ENCODE measurements at places on chromosomes 12 and 14. TPM values are rescaled to one million over a fixed set of nuclear protein-coding genes. Genes with fewer than 3 reads are reported as not detected.
A peak's percentile ranks its signal among the peaks of the same experiment; 100 is the strongest.

DNA sequence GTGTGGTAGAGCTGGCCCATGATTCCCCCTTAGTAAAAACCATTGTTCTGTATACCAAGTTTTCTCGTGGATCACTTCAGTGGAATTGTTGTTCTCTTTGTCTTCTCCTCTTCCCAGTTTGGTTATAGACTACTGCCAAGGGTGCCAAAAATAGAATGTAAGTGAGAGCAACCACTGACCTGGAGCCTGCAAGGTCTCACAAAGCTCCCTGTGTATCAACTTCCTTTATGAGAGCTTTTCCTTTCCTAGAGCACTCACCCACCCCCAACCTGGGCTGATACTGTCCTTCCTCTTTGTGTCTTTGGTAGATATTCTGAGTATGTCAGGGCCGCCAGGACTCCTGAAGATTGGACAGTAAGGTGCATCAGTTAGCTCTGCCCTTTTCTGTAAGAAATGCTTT, 101.0 kb downstream of the SCN8A start:
- DNase-seq = no peak

- peak; percentile 25 for DNase-seq
Measured at GRCh38 chr12:52195065-52195730, 3.4 kb upstream of the KRT80 start.

- DNase-seq = no peak
Measured at GRCh38 chr12:32785557-32785956, 29.9 kb upstream of the YARS2 start.

The STAB2 gene
- not detected for total RNA-seq

DNA sequence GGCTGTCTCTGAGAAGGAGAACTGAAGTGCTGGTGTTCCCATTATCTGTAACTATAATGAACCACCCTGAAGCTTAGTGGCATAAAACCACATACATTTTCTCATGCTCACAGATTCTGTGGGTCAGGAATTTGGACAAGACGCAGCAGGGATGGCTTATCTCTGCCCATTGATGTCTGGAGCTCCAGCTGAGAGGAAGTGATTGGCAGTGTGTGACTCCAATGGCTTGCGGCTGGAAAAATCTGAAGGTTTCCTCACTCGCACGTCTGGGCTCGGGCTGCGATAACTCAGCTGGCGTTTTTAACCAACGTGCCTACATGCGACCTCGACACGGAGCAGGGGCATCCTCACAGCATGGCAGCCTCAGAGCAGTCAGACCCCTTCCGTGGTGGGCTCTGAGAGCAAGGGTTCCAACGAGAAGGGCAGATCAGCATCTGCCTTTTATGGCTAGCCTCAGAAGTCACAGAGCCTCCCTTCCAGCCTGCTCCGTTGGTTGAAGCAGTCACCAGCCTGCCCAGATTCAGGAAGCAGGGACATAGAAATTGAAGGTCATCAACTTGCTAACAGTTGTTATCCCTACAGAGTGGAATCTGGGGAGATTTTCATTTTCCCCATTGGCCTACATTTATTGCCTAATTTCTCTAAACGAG, 143.3 kb upstream of the BCL2L14 start:
- DNase-seq = no peak

- peak; percentile 34 for DNase-seq
Measured at GRCh38 chr12:98416845-98417244, 98.5 kb upstream of the TMPO start.

DNA sequence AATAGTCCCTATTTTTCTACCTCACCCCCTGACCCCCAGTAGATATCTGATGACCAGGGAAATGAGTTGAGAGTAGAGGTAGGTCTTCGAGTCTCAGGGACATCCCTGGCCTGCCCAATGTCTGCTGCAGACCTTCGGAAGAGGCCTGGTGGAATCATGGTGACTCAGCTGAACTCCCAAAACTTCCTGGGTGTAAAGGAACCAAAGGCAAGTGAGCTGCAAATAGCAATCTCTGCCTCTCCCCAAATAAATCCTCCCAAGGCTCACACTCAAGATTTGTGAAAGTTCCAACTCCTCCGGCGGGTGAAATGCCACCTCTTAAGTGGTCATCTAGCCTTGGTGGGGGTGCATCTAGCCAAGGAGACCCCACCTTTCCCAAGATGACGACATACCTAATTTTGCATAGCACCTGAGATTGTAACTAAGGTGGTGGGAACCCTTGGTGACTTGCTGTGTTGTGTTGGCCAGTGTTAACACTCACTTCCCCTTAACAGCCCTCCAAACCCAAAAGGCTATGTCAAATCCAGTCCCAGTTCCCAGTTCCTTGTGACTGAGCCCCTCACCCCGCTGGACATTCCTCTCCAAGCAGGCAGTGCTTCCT, 6.3 kb downstream of the ZFP36L1 start:
- no peak for DNase-seq

GRCh38 chr12:93723568-93723930, 46.4 kb downstream of the CRADD start:
- DNase-seq = no peak

- DNase-seq = no peak
Measured at GRCh38 chr12:81811061-81811777, 52.1 kb upstream of the PPFIA2 start.

GRCh38 chr14:45705940-45706534, 453.0 kb upstream of the MIS18BP1 start:
- DNase-seq = no peak

DNA sequence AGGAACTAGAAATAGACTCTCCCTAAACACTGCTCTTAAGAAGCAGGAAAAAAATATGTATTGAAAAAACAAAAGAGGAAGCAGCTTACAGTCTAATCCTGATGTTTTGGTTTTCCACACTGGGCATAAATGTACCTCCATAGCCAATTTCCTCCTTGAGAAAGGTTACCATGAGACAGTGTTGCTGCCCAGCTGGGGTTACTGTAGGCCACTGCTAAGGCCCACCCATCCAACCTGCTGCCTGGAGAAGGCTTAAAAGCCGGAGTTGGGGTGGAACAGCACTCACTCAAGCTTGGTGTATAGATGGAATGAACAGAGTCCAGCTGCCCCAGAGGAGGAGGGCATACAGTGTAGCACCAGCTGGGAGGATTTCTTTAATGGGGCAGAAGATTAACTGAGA, 41.1 kb downstream of the ERG28 start:
- DNase-seq = no peak

DNA sequence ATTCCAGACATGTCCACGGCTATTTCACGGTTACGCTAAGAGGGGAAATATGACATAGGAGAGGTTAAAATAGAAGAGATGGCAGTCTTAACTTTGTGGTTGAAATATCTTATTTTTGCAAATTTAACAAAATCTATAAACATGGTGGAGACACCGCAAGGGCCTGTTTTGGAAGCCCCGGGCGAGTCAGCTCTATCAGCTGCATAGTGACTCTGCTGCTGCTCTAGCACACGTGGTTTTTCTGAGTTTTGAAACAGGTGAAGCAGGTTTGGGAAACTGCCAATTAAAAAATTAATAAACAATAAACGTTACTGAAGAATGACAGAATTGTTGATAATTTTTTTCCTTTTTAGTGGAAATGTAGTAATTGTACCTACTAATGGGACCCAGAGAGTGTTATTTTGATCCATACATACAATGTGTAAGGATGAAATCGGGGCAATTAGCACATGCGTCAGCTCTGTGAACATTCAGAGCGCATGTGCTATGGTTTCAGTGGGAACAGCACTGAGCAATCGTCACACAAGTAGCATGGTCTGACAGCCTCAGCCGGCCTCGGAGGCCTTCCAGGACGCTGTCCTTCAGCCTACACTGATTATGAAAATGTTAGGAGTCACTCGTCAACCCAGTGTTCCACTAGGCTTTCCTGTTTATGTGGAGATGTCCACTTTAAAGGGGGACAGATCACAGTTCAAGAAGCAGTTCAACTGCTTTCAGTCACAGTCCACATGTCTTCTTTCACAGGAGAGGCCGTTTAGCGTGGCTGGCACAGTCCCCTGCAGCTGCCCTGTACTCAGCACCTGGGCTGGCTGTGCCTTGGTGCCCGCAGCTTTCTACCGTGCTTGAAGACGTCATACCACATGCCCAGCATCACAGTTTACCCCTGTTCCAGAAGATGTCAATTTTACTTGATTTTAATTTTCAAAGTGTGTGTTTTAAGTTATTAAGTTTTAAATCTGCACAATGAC, 51.8 kb downstream of the MOK start:
- no peak for DNase-seq

DNA sequence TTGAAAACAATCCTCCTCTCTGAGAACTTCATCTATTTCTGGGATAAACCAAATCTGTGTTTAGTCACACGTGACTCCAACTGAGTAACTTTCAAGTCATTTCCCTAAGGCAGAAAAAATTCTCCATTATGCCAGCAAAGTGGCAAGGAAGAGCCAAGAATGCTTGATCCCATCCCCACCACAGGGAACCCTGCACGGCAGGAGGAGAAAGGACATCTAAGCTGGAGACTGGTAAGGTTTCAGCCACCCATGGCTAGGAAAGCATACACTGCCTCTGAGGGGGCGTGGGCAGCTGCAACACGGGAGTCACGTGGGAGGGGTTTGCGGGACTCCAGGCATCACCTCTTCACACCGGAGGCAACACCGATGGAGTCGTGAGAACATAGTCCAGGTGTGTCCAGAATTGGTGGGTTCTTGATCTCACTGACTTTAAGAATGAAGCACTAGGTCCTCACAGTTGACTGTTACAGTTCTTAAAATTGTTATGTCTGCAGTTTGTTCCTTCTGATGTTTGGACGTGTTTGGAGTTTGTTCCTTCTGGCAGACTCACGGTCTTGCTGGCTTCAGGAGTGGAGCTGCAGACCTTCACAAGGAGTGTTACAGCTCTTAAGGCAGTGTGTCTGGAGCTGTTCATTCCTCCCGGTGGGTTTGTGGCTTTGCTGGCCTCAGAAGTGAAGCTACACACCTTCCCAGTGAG, 2.7 kb upstream of the SIVA1 start:
- no peak for DNase-seq

GRCh38 chr14:94447206-94447605, 5.4 kb downstream of the SERPINA11 start:
- no peak for DNase-seq

The LRP1-AS gene
- total RNA-seq = not detected

DNA sequence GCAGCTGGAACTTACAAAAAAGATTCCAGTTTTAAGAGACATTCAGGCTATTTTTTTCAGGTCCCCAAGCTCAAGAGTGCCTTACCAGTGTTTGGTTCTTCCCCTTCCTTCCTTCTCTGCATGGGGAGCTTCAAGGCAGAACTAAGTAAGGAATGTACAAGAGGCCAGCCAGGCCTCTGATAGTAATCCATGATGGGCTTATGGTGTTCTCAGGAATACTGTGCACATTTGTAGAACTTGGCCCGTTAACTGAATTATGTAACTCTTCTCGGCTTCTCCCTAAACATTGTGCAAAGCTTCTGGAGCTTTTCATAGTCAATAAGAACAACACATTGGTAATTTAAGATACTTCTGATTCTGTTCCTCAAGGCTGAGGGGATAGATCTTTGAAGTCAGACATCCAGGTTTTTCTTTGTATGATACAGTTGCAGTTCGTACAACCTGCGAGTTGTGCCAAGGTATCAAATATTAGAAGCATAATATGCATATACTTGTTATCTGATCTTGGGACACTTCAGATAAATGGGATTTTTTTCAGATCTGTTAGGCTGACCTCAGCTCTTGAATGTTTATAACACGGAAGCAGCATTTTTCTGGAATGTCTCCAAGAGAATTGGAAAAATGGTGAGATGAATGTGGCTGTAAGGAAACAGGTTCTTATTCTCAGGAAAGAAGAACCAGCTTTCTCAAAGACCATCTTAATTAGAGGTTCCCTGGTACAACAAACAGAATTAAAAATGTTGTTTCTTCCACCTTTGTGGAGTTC, 148.6 kb downstream of the ANO4 start:
- DNase-seq = no peak

The EIF2S3B gene
- total RNA-seq = 1.3 TPM

GRCh38 chr12:32650508-32650907, 28.6 kb upstream of the DNM1L start:
- no peak for DNase-seq

The TAS2R13 gene
- 0.44 TPM for total RNA-seq

DNA sequence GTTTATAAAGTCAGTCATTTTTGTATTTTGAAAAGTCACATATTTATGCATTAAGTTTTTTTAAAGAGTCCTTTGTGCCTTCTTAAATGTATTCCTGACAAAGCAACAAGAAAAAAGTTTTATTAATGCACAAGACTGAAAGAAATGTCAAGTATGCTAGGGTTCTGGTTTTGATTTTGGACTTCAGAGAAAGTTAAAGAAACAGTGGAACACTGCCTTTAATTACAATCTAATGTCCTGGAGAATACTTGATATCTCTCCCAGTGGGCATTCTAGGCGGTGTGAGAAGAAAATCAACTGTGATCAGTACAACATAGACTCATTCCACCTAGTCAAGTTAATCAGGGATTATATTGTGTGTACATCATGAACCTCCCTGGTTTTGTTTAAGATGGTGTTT, 49.9 kb downstream of the PRICKLE1 start:
- DNase-seq = no peak

GRCh38 chr12:132145334-132145733, 1.1 kb downstream of the NOC4L start:
- DNase-seq = no peak

The IL26 gene
- not detected for total RNA-seq

DNA sequence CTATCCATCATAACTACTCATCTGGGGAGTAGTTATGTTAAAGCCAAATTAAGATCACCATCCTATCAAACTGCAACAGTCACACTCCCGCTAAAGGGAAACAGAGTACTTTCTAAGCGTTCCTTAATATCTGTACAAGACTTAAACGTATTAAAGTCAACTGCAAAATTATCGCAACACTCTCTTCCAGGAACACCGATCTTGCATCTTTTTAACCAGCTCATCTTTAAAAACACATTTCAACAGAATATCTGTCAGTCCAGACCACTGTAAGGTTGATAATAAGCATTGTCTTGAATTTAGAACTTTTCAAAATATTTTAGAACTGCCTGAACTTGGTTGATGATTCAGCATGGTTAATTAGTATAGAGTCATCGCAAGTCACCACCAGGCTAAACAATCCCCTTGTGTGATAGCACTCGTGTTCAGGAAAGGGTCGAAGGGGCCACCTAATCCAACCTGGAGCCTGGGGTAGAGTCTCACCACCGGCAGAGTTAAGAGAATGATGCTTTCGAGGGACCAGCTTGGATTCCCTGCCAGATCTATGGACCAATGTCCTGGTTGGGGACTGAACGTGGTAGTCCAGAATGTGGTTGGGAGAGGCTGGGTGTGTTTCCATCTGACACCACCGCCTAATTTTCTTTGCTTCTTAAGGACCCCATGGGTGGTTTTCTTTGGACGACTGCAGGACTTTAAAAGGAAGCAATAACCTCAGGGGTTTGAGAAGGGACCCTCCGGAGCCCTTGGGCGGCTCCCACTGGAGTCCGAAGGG, 890 bp downstream of the SPTLC2 start:
- DNase-seq = no peak

The TMPRSS12 gene
- total RNA-seq = not detected

DNA sequence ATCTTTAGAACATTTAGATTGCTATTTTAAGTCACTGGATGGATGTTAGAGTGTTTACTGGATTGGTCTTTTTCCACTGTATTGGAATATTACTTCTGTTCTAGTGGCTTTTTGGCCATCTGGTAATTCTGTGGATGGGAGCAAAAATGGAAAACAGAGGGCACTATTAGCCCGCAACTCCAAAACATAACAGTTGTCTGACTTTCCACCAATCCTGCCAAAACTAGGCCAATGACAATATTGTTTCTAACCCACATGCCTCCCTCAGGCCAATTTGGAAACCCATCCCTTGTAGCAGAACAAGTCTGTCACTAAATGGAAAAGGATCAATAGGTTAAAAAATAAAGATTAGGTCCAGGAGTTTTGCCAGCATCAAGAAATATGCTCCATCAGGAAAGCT, 97.8 kb downstream of the ETNK1 start:
- no peak for DNase-seq

All from K562 (cell line).